Prostate gland (tissue), 2 donors: ENCODE measurements at places on chromosomes 6 and 20. TPM values are rescaled to one million over a fixed set of nuclear protein-coding genes. Genes with fewer than 3 reads are reported as not detected.
A peak's percentile ranks its signal among the peaks of the same experiment; 100 is the strongest.

DNA sequence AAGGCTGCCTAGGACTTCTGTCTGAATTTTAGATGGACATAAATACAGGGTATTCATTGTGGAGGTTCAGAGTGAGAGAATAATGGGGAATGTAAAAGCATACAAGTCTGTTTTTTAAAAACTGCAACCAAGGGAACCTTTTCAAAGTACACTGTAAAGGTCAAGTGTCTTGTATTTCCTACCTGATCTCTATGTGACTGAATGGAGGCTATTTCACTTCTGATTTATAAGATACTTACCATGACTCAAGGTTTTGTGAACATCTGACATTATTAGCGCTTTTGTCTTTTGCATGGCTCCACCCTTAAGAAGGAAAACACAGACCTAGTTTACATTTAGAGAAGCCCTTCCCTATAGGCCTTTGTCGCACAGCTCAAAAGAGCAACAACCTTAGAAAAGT lies 126.5 kb downstream of the ZFAND3 start:
- no peak for DNase-seq

- no peak for DNase-seq
Measured at GRCh38 chr6:127201321-127201720, 65.3 kb upstream of the RNF146 start.

DNA sequence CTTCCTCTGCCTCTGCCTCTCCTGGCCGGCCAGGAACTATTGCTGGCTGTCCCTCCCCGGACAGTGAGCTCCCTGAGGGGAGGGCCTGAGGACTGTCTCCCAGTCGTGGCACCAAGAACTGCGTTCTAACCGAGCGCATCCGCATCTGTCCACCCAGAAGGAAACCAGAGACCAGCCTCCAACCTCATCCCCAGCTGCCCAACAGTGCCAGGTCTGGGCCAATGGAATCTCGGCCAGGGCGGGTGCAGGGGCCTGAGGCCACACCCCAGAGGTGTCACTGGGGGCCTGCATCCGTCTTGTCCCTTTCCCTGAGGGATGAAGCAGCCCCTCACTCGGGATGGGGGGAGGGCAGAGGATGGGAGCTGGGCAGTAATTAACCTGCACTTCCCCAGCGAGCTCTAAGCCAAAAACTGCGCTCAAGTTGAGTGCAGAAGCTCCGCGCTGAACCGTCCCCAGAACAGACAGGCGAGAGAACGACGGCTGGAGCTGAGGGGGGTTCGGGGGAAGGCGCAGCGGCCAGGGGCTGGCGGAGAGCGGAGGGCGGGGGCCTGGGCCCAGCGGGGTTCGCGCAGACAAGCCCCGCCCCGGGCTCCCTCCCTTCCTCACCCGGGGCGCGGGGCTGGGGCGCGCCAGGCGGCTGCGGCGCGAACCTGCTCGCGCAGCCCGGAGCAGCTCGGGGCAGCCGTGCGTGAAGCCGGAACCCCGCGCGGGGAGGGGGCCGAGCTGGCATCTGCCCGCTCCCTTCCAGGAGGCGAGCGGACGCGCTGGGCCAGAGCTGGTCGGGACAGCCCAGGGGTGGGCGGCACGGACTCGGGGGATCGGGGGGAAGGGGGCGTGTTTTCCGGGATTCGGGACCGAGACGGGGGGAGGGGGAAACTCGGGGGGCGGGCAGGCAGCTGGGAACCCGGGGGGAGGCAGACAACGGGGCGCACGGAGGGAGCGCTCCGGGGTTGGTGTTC lies 1.4 kb downstream of the TFEB start:
- peak; percentile 77 for DNase-seq

GRCh38 chr6:106275692-106276091 lies 49.9 kb downstream of the ATG5 start:
- peak; percentile 30 for DNase-seq

The SLC4A11 gene
- 9.2 TPM for total RNA-seq

The NOX3 gene
- not detected for total RNA-seq

DNA sequence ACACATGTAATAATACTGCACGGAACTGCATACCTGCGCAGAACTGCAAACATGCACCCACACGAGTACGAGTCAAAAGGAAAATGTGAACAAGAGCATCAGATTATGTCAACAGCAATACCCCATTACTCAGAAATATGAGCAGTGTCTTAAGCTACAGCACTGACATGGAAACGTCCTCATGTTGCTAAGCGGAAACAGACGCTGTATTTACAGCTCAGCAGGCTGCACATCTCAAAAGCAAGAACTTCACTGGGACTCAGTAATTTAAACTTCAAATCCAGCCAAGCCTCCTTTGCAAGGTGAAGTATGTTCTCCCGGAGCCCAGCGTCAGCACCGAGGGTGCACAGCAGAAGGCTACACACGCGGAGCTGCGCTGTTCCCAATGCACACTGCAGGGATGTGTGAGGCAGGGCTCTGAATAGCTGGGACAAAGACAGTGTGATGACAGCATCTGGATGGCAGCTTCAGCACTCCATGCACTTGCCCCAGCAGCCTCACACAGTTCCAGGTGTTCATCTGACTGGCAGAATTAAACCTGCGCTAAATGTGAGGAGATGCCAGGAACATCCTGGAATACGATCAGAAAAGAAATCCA lies 202.8 kb downstream of the WDR27 start:
- no peak for DNase-seq

The CFAP61 gene
- 0.14 TPM for total RNA-seq

DNA sequence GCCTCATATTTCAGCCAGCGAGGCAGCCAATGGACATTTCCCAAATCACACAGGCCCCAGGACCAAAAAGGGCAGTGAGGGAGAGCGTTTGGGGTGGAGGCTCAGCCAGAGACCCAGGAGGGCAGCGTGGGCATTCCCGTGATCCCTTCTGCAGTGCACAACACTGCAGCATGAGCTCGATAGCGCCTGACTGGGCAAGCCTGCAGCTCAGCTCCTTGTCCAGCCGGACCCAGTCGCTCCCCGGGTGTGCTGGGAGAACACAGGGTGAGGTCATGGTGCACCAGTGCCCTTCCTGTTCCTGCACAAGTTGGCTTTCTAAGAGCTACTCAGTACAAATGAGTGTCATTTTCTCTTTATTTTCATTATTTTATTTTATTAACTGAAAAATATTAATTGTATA lies 5.9 kb downstream of the TTLL2 start:
- no peak for DNase-seq

The ZNF391 gene
- 6.7 TPM for total RNA-seq

- no peak for DNase-seq
Measured at GRCh38 chr6:91904586-91905164, 1317.8 kb upstream of the MAP3K7 start.

GRCh38 chr20:33601861-33602260 lies 60.3 kb upstream of the C20orf144 start:
- DNase-seq: no peak

DNA sequence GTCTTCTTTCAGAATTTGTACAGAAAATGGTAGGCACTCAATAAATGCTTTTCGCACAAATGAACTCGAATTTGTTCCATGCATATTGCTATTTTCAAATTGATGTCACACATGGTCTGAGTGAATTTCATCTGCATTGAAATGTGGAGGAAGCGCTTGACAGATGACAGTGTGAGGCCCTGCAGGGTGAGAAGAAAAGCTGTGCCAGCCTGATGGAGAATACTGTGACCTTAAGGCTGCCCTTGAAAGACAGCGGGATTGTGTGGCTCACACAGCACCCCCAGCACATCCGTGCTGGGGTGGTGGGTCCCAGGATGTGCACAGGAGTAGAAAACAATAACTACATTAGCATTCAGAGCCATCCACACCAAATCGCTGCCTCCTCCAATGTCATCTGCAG lies 14.8 kb upstream of the MCHR2 start:
- DNase-seq: no peak

DNA sequence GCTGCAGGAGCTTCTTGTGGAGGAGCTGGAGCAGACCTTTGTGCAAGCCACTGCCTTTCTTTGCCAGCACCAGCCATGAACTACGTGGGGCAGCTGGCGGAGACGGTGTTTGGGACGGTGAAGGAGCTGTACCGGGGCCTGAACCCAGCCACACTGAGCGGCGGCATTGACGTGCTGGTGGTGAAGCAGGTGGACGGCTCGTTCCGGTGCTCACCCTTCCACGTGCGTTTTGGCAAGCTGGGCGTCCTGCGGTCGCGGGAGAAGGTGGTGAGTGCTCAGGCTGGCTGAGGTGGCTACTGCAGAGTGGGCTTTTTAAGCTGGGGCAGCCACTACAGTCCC lies 5.1 kb downstream of the LPIN3 start:
- DNase-seq: no peak

The KHDC1L gene
- not detected for total RNA-seq

DNA sequence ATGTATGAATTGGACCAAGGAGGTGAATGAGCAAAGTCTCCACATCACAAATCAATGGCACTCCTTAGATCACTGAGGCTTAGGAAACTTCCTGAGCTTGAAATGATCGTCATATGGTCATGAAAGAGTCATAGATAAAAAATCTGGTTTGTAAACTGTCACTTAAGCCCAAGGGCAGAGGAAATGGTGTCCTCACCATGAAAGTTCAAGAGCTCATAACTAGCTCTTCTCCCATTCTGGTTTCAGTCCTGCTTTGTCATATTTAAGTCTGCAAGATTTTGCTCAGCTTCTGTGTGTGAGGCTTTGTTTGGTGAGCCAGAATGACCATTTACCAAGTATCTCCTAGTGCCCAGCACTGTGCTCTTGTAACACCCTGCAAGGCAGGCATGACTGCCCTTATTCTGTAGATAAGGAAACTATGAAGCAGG lies 60.5 kb downstream of the GJA10 start:
- no peak for DNase-seq

The ROS1 gene
- 0.34 TPM for total RNA-seq

The PRKN gene
- 21.2 TPM for total RNA-seq

- DNase-seq: no peak
Measured at GRCh38 chr6:152973916-152974315, 8.9 kb downstream of the FBXO5 start.

GRCh38 chr20:31675828-31676608 lies 38.3 kb downstream of the COX4I2 start:
- no peak for DNase-seq

DNA sequence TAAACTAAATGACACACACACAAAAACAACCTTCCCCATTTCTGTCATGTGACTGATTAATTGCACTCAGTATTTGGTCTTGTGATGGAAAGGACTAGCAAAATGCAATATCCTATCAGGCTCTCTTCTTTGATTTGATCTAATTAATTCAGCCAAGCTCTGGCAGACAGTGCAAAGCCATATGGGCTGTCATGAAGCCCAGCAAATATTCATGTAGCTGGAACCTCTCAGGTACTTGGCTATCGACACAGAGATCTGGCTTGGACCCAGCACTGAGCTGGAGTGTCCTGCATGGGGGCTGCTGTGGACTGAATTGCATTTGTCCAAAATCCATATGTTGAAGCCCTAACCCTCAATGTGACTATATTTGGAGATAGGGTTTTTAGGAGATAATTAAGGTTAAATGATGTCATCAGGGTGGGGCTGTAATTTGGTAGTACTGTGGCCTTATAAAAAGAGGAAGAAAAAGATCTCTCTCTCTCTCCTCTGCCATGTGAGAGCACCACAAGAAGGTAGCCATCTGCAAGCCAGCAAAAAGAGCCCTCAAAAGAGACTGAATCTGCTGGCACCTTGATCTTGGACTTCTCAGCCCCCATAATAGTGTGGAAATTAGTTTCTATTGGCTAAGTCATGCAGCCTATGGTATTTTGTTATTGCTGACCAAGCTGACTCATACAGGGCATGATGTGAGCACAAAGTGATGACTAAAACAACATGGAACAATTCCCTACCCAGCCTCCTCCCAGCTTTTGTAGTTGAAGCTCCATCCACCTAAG lies 77.1 kb downstream of the STMND1 start:
- no peak for DNase-seq

DNA sequence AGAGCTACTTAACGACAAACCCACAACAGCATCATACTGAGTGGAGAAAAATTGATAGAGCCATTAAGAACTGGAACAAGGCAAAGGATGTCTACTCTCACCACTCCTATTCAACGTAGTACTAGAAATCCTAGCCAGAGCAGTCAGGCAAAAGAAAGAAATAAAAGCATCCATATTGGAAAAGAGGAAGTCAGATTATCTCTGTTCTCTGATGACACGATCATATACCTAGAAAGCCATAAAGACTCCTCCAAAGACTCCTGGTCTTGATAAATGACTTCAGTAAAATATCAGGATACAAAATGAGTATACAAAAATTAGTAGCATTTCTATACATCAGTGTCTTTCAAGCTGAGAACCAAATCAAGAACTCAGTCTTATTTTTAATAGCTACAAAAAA lies 17.0 kb upstream of the FHL5 start:
- no peak for DNase-seq

DNA sequence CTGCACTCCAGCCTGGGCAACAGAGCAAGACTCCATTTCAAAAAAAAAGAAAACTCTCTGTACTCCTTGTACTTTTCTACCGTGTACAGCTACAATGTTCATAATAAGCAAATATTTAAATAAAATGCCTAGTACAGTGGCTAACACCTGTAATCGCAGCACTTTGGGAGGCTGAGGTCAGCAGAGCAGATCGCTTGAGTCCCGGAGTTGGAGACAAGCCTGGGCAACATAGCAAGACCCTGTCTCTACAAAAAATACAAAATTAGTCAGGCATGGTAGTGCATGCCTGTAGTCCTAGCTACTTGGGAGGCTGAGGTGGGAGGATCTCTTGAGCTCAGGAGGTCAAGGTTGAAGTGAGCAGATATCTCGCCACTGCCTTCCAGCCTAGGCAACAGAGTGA lies 5.7 kb downstream of the NAPB start:
- DNase-seq: no peak

GRCh38 chr6:14709066-14709670 lies 536.7 kb upstream of the JARID2 start:
- DNase-seq: no peak

DNA sequence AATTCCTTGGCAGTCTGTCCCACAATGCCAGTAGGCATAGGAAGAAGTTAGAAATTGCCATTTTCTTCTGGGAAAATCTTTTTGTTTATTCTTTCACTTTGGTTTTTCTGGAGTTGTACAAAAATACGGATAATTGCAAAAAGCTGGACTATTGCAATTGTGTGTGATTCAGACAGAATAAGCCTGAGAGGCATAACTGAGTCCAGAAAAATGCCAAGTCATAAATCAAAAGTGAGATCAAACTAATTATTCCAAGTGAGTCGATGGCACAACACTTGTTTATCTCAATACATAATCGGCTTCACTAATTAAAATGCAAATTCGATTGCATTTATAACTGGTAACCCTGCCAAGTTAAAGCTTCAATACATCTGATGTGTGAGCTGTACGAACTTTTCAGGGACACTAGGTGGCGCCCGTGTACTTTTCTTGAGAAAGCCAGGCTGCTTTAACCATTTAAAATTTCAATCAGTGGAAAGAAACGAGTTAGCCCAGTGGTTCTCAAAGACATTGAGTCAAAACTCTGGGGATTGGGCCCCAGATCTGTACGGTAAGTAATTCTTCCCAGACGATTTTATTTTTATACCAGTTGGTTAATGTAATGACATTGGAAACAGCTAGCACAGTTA lies 102.6 kb downstream of the LAMP5 start:
- DNase-seq: peak; percentile 65

The TRIM15 gene
- total RNA-seq: not detected
